ENCODE measurements at places on chromosomes 7 and 10.
A peak's percentile ranks its signal among the peaks of the same experiment; 100 is the strongest.

DNA sequence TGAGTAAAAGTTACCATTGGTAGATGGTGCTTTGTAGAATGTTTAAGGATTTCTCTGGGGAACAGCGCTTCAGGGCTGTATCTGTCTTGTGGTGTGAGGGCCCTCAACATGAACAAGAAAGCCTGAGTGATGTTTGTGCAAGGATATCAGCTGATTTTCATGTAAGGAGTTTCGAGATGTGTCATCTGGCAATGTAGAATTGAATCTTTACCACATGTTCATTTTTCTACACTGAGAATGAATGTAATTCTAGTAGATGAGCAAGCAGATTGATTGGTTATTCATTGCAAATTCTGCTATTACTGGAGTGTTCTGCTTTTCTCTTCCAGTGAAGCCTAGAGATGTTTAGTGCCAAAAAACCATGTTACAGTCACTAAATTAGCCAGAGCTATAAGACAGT is 87.7 kb downstream of the ST7 start:
- no peak for DNase-seq

DNA sequence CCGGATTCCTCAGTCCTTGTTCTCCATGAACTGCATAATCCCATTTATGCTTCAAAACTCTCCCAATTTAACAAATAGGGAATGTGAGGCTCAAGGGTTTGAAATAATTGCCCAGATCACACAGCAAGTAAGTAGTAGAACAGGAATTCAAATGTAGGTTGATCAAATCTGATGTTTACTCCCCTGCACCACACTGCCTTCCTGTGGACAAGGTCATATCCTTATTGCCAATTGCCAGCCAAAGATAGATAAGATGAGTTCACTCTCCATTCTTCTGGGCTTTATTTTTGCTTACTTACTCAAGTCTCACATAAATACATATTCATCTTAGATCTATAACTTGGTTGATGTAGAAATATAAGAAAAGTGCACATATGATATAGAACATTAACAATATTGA is 435.2 kb upstream of the ETV1 start:
- DNase-seq: no peak

DNA sequence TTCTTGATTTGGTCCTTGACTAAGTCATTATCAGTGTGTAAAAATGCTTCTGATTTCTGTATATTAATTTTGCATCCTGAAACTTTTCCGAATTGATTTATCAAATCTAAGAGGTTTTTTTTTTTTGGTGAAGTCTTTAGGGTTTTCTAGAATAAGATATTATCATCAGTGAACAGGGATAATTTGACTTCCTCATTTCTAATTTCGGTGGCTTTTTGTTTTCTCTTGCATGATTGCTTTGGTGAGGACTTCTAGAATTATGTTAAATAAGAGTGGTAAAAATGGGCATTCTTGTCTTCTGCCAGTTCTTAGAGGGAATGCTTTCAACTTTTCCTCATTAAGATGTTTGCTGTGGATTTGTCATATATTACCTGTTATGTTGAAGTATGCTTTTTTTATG is 170.5 kb downstream of the CCDC7 start:
- no peak for DNase-seq

GRCh38 chr7:76294344-76295024 is 8.0 kb upstream of the HSPB1 start:
- peak; percentile 90 for DNase-seq

DNA sequence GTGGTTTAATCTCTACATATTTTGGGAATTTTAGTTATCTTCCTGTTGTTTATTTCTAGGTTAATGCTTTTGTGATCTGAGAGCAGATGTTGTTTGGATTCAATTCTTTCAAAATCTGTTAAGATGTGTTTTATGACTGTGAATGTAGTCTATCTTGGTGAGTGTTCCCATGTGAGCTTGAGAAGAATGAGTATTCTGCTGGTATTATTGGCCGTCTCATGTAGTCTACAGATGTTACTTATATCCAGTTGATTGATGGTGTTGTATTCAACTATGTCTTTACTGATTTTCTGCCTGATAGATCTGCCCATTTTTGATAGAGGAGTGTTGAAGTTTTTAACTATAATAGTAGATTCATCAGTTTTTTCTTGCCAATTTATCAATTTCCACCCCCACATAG is 141.4 kb upstream of the FOXP2 start:
- DNase-seq: no peak

- no peak for DNase-seq
Measured at GRCh38 chr7:98077762-98078161, 28.9 kb upstream of the LMTK2 start.

DNA sequence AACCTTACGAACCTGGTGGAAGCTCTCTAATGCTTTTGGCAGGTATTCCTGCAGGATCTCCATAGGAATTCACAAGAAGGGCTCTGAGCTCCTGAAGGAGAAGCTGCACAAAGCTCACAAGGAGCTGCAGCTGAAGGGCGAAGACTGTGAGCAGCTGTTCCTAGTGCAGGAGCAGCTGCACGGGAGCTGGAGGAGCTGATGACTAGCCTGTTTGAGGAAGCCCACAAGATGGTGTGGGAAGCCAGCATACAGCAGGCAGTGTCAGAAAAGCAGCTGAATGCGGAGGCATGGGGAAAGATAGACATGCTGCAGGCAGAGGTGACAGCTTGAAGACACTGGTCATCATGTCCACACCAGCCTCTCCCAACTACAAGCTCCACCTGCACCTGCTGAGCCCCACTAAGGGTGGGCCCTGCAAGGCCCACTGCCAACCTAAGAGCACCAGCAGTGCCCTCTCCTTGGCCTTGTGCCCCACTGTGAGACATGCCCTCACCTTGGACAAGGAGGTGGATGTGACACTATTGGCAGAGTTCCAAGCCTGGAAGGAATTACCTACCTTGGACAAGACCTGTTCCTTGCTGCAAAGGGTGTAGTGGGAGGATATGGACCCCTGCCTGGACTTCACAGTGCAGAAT is 250.6 kb downstream of the BBS9 start:
- DNase-seq: no peak

GRCh38 chr7:12094365-12094921 is 116.7 kb upstream of the TMEM106B start:
- DNase-seq: no peak

DNA sequence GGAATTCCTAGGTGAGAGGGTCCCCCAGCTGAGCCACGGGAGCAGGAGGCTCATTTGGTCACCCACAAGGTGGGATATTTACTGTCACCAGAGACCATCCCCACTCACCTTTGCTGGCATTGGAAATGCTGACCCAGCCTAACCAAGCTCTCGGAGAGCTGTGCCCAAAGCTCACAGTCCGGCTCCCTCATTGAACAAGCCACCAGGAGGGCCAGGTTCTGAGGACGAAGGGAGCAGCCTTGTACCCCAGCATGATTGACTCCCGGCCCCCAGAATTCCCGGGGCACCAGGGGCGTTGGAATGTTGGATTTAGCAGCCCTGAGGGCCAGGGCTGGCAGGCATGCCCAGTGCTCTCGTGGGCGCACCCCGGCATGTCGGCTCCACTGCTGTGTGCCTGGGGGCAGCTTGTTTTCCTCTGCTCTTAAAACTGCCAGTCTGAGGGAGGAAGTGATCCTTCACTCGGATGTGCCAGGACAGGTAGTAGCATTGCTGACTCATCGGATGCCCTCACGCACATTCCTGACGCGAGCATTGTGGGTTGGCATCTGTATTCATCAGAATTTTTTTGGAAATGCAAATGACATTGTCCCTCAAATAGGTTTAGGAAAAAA is 23.3 kb downstream of the CLIP2 start:
- no peak for DNase-seq

DNA sequence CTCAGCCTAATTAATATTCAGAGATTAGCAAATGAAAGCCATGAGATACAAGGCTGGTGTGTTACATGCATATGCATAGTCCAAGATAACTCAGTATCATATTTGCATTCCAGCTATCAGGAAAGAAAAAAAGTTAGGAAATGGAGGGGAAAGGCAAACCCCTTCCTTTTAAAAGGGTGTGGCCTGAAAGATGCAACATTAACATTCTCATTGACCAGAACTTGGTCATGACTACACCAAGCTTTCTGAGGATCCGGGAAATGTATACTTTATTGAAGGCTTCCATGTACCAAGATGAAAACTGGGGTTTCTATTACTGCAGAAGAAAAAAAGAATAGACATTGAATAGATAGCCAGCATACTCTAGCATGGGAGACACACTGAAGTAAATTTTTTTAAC is 96.5 kb downstream of the IPMK start:
- DNase-seq: no peak

- no peak for DNase-seq
Measured at GRCh38 chr7:18754766-18755165, 259.2 kb downstream of the HDAC9 start.

- DNase-seq: no peak
Measured at GRCh38 chr7:134562136-134562535, 13.2 kb downstream of the AKR1B15 start.

DNA sequence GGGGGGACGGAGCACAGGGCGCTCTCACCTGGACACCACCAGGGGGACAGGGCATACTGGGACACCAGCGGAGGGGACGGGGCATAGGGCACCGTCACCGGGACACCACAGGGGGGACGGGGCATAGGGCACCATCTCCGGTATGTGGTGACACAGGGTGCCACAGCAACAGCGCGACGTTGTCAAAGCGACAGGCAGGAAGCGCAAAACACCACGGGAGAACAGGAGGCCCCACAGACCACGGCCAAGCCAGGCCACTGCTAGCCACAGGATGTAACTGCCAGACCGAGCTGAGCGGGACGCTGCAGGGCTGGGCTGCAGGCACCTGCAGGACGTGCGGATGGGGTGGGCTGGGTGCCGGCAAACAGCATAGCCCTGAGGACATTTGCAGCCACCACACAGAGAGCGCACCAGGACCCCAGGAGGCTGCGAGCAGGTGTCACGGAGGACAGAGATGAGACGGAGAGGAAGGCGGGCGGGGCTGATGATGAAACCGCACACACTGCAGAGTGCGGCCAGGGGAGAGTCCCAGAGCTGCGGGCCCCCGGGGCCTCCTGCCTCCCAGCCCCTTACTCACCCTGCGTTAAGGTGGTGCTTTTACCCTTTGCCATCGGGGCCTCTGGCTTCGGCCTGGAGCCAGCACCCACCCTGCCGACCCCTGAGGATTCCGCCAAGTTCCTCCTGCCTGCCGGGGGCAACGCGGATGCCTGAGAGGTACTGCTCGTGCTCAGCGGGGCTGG is 17.5 kb downstream of the MICALL2 start:
- no peak for DNase-seq

- DNase-seq: no peak
Measured at GRCh38 chr10:102801496-102801895, 35.7 kb downstream of the CYP17A1 start.

DNA sequence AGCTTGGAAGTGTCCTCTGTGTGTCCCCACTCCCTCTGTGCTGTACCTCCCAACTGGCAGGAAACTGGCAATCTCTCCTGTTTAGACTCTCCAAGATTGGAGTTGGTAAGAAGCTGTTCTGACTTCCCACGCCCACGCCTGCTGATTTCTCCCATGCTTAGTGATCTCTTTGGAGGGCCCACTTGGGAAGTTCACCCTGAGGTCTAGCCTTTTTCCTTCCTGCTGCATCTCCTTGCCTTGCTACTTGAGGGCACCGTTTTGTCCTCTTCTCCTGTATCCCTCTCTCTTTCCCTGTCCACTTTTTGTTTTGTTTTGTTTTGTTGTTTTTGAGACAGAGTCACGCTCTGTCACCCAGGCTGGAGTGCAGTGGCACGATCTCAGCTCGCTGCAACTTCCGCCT is 35.4 kb downstream of the ZAN start:
- no peak for DNase-seq

DNA sequence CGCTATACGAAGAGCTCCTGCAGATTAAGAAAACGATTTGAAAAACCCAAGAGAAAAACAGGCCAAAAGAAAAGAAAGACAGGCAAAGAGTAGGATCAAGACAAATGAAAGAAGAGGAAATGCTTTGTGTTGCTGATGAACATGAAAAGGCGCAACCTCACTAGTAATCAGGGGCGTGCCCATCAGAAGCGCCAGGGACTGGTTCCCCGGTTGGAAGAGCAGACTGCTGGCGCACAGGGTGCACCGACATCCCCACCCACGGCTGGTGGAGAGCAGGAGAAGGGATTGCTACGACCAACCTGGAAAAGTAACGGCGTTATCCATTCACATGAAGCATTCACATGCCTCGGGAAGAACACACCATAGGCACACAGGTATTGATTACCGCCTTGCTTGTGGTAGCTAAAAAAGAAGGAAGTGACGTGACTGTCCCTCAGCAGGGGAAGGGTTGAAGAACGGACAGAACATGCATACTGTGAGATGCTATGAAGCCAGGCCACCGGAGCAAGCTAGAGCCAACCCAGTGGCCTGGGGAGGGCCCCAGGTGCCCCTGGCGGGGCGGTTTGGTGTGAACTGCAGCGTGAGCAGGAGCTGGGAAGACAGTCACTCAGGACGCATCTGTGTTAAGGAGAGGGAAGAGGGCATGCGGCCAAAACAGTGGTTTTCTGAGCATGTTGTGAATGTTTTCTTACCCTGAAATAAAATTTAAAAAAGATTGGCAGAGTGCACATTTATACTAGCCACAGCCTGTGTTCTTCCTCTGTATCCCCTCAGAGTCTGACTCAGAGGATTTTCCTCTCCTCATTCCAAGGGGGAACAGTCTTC is 18.3 kb downstream of the AGAP3 start:
- DNase-seq: no peak

- no peak for DNase-seq
Measured at GRCh38 chr10:14603534-14604102, 171.1 kb downstream of the FAM107B start.

DNA sequence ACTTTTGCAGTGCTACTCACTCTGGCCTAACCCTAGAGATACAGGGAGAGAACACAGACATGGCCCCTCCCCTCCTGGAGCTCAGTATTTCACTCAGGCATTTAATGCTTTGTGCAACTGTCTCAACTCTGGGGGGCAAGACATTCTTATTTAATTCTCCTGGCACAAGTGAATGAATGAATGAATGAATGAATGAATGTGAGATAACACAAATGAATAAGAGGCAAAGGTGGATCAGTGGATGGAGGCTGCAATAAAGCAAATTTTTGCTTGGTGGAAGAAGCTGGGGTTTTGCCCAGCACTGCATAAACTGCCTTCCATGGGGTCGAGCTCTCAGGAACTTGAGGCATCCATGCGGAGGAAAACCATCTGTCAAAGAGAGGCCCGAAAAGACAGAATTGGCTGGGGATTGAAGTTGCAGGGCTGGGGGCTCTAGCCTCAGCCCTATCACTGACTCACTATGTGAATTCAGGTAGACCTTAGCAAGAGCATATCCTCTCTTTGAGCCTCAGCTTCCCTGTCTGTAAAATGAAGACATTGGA is 441.4 kb upstream of the ZMIZ1 start:
- DNase-seq: no peak

- DNase-seq: no peak
Measured at GRCh38 chr7:107813524-107813923, 10.5 kb upstream of the SLC26A3 start.
